ENCODE measurements at places on chromosomes 3 and 15.

DNA sequence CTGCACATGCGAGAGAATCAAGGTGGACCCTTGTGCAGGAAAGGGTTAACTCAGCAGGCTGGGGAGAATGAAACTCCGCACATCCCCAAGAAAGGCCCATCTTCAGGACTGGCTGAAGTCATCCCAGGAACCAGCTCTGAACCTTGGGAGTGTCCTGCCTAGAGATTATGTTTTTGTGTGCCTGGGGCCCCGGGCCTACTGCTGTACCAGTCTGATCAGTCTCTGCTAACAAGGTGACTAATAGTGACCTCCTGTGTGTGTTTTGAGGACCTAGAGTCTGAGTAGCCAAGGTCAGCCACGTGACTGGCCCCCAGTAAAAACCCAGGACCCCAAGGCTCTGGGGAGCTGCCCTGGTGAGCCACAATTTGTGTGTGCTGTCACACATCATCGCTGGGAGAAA is 58.2 kb downstream of the CYFIP1 start:
- no peak for DNase-seq

DNA sequence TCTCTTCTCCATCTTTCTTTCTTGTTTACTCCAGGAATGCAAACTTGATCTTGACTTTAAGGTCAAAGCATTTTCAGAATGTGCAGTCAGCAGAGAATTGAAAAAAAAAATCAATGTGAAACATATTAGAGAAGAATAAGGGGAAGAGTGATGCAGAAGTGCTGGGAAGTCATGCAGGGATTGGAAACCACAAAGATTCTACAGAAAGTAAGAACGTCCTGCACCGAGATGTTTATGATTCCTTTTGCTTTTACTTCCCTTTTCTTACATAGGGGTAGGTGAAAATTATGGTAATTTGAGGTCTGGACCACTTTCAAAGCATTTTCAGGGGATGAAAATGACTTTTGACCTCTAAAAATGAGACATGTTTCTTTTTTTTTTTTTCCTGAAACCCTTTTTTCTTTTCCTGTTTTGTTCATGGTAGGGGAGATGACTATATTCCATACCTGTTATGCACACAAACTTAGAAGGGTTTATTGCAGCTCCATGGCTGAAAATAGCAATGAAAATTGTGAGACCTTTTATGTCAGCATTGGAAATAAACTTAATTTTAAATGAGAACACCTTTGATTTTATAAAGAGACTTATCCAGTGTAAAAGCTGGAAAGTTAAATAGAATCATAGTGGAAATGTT is 623.5 kb upstream of the TBL1XR1 start:
- DNase-seq: no peak

GRCh38 chr15:81188354-81188753 is 8.3 kb upstream of the IL16 start:
- no peak for DNase-seq

DNA sequence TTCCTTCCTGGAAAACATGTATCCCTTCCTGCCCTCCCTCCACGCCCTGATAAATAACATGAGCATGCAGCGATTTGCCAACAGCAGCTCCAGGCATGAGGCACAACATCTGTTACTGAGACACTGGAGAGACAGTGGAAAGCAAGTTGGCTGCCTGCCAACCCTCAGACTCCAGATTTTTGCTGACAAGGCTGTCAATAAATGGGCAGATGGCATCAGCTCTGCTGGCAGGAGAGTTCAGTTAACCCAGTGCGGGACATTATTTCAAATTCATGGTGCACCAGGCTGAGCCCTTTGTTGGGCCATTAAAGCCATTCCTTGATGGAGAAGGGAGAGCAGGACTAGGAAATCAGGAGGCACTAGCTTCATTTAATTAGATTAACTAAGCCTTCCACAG is 293.3 kb downstream of the MEX3B start:
- DNase-seq: no peak

GRCh38 chr15:80730926-80731325 is 35.8 kb downstream of the ABHD17C start:
- DNase-seq: no peak

GRCh38 chr15:47932261-47932660 is 188.5 kb upstream of the SLC24A5 start:
- no peak for DNase-seq

DNA sequence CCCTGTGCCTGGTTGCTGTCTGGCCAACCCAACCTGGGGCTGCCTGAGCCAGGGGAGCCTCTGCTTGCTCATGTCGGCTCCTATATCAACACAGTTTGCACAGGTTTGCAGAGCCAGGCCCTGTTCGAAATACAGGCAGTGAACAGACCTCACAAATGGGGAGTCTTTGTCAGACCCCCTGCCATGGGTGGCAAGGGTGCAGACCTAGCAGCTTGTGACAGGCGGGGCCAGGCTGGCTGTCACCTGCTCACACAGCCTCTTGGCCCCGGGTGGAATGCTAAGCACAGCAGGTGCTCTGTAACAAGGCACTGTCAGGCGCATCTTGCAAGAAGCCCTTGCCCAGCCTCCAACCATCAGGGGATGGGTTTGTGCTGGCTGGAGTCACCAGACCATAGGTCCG is 47.3 kb downstream of the BDH1 start:
- DNase-seq: no peak

GRCh38 chr3:170062769-170063168 is 25.0 kb downstream of the GPR160 start:
- DNase-seq: no peak

DNA sequence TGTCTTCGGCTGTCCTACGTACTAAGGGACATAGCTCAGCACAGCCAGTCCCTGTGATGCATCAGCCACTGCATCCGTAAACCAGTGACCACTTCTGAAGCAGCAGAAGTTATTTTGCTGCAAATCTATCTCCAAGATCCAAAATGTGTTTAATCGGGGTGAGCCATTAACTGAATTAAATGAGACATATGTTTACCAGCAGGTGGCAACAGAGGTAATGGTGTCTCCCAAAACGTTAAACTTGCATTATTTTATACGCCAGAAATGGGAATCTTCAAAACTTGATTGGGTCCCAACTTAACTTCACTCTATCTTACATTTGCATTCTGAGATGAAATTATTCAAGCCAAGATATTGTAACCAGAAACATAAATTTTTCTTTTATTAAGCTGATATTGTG is 75.3 kb upstream of the BOC start:
- no peak for DNase-seq

DNA sequence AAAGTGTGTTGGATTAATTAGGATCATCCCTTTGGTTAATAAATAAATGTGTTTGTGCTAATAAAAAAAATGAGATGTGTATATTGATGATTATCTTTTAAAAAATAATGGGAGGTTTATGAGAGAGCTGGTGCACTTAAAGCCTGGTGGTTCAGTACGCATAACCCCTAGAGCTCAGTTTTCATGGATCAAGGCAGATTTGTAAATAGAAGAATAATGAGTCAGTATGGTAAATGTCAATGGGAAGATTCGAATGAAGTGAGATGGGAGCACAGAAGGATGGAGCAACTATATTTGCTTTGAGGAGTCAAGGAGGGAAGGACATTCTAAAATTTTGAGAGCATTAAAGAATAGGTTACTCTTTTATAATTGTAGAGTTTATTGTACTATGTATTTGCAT is 35.4 kb downstream of the AKAP13 start:
- DNase-seq: no peak

GRCh38 chr15:101138913-101139880 is 112.7 kb downstream of the CHSY1 start:
- no peak for DNase-seq

DNA sequence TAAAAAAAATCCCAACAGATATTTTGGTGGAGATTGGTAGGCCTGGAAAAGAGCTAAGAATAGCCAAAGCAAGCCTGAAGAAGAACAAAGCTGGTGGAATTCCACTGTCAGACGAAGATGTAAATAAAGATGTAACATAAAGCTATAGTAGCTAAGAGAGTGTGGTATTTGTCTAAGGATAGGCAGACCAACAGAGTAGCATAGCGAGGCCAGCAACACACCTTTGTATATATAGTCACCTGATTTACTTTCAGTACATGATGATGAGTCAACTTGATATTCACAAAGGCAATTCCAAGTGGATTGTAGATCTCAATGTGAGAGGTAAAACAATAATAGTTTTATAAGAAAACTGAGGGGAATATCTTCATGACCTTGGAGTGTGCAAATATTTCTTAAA is 53.6 kb upstream of the SYN2 start:
- DNase-seq: no peak

- no peak for DNase-seq
Measured at GRCh38 chr3:141553055-141553454, 66.2 kb downstream of the RASA2 start.

GRCh38 chr15:46088486-46089445 is 453.9 kb downstream of the SQOR start:
- DNase-seq: no peak

DNA sequence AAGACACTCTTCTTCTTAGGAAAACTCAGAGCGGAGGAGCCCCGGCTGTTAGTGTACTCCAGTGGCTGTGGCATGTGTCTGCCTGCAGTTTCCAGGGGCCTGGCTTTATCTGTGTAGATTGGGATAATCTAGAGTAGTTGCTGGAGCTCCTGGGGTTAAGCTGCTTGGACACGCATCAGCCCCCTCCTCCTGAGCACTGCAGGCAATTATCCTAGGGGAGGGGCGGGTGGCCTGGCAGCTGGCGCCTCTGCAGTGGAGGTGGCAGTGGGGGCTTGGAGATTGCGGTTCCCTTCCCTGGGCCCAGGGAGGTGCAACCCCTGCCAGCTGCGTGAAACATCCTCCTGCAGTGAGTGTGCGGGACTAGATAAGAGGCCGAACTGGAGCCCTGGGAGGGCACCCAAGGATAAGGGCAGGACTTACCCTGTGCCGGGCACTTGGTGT is 68.2 kb downstream of the EFCAB12 start:
- no peak for DNase-seq

DNA sequence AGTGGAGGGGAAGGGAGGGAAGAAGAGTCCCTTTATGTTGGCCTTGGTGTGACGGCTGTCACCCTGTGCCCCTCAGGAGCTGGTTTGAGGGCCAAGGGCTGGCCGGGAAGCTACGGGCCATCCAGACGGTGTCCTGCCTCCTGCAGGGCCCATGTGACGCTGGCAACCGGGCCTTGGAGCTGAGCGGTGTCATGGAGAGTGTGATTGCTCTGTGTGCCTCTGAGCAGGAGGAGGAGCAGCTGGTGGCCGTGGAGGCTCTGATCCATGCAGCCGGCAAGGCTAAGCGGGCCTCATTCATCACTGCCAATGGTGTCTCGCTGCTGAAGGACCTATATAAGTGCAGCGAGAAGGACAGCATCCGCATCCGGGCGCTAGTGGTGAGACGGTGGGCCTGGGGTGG is 8.1 kb upstream of the RCCD1 start:
- DNase-seq: no peak

- DNase-seq: no peak
Measured at GRCh38 chr3:72462595-72463011, 385.6 kb downstream of the SHQ1 start.

DNA sequence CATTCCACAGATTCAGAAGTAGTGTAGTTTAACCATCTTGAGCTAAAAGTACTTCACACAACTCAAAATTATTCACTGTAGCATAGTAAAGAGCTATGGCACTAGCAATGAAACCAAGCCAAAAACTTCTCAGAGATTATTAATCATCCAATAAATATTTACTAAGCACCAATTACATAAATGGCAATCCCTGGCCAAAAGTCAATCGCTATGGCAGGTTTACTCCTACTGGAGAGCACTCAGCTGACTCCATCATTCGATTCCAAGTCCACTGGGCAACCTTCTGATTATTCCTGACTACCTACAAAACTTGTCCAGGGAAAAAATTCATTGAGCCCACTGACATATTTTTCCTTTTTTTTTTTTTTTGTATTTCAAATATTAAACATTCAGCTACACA is 23.9 kb downstream of the ATP13A3 start:
- no peak for DNase-seq

GRCh38 chr3:72185549-72186399 is 400.8 kb upstream of the PROK2 start:
- no peak for DNase-seq

- DNase-seq: no peak
Measured at GRCh38 chr15:81929557-81929956, 116.3 kb downstream of the MEX3B start.

DNA sequence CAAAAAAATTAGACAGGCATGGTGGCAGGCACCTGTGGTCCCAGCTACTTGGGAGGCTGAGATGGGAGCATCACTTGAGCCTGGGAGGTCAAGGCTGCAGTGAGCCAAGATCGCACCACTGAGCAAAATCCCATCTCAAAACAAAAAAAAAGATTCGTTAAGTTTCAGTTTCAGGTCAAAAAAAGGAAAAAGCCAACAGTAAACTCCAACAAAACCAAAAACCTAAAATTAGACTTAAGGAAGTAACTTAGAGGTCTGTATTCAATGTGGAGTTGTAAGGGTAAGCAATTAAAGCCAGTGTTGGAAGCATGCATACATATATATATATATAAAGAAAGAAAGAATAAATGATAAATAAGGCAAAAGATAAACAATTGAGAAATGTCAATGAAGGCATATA is 11.8 kb downstream of the KPNA1 start:
- no peak for DNase-seq

DNA sequence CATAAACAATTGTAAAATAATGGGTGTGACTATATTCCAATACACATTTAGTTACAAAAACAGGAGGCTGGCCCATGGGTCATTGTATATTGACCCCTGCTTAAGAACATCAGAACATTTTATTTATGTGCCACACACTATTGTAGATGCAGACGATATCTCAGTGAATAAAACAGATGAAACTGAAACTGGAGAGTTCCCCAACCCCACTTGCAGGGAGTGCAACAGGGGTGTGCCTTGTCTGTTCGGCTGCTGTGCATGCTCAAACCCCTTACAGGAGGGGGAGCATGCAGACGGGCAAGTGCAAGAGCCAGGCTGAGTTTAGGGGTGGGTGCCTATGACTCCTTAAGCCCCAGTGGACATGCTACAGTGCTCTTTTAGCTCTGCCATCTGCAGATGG is 509.6 kb downstream of the IGSF11 start:
- DNase-seq: no peak

- DNase-seq: no peak
Measured at GRCh38 chr15:23416349-23417276, 30.4 kb downstream of the GOLGA6L2 start.

DNA sequence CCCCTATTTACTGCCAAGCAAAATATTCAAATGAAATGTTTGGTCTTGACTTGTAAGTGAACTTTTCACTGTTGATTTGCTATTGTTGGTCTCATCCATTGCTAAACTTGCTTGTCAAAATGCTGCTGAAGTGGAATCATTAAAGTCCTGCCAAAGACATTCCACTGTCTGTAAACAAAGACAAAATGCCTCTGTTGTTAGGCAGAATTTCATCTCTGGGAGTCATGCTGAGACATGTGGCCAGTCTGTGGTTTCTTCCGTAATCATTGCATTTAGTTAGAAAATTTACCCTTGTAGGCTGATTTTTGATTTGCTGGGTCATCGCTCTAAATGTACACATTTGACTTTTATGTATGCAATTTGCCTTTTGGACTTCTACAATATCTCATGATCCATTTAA is 577.7 kb downstream of the MECOM start:
- DNase-seq: no peak

DNA sequence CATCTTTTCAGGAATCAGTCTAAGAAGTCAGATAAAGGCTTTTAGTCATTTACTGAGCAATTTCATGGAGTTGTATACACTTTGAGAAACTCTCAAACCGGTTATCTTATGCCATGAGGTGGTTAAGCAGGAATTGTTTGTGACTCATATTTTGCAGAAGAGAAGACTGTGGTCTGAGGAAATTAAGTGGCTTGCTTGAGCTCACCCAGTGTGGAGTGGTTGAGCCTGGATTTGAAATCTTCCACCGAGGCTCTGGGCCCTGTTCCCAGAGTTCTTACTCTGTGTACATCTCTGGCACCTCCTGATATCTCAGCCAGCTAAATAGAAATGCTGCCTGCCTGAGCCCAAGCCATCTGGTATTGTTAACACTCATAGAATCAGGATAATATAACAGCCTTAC is 37.8 kb upstream of the BCL6 start:
- DNase-seq: no peak

GRCh38 chr15:91885714-91886270 is 32.3 kb downstream of the SLCO3A1 start:
- no peak for DNase-seq

All from stimulated activated CD4-positive, alpha-beta T cell treated with anti-CD3 and anti-CD28 coated beads, Interleukin-1b, Interleukin-23, amount 100 ng/mL, for 1 hour (primary cell).